ENCODE measurements at places on chromosomes 16 and 17. TPM values are rescaled to one million over a fixed set of nuclear protein-coding genes. Genes with fewer than 3 reads are reported as not detected.

Gene PIRT
- total RNA-seq, result not detected

DNA sequence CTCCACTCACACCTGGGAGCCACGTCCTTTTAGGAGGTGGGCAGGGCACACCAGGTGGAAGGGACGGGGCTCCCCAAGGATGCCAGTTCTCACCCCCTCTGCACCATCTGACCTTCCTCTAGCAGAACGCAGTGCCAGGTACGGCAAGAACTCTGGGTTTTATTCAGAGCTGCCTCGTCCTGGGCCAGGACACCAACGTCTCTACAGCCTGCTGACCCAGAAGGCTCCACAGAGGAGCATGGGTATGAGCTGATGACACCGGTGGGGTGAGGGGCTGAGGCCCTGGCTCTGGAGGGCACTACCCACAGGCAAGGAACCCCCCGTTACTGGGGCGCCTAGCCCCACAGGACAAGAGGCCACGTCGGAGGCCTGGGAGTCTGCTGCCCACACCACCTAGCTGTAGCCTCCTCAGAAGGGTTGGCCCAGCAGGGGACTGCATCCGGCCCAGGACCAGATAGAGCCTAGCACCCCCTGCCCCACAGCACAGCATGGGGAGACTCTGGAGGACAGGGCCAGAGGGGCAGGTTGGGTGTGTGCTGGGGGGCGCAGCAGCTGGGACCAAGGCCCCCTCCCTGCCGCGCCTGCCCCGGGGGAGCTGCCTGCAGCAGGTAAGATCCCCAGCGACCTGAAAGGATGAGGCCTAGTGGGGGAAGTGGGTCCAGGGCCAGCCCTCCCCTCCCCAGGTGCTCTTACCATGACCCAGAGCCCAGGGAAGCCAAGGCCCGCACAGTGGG lies 13.9 kb downstream of the BCAR1 start:
- DNase-seq, result peak; percentile 25
- H3K27ac ChIP-seq, result no peak overlapping the region
- no peak overlapping the region for H3K4me3 ChIP-seq
- no peaks in the 10 kb centered on the region for H3K4me1 ChIP-seq
- H3K27me3 ChIP-seq, result no peaks in the 10 kb centered on the region

DNA sequence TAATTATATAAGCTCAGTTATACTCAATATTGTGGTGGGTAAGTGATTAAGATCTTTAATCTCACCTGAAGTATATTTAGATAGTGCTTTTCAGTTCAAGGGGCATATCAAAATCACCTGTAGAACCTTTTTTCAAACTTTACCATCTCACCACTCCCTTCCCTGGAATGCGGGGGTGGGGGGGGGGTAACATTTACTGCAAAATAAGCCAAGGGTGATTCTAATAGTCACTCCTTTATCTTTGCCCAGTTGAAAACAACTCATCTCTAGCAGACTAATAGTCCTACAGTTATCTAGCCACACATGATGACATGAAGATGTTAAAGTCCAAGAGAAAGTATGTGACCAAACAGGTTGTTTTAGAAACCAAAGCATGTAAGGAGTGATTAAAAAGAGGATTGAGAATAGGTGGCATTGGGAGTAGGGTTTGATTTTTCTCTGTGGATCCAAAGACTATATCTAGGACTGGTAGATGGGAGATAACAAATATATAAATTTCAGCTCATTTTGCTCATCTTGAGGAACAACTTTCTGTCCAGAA lies 21.5 kb downstream of the LPCAT2 start:
- H3K4me3 ChIP-seq, result no peak overlapping the region
- no peak for DNase-seq
- H3K36me3 ChIP-seq, result no peaks in the 10 kb centered on the region
- no peaks in the 10 kb centered on the region for H3K4me1 ChIP-seq
- H3K27ac ChIP-seq, result no peak overlapping the region
- H3K27me3 ChIP-seq, result no peaks in the 10 kb centered on the region

Gene C17orf78
- total RNA-seq, result not detected

- no peak overlapping the region for H3K27ac ChIP-seq
- H3K36me3 ChIP-seq, result no peaks in the 10 kb centered on the region
- H3K27me3 ChIP-seq, result no peaks in the 10 kb centered on the region
- no peak for DNase-seq
Observed at GRCh38 chr17:38338053-38338452, 5.7 kb downstream of the GPR179 start.

Gene TEX19
- total RNA-seq, result 1.4 TPM

DNA sequence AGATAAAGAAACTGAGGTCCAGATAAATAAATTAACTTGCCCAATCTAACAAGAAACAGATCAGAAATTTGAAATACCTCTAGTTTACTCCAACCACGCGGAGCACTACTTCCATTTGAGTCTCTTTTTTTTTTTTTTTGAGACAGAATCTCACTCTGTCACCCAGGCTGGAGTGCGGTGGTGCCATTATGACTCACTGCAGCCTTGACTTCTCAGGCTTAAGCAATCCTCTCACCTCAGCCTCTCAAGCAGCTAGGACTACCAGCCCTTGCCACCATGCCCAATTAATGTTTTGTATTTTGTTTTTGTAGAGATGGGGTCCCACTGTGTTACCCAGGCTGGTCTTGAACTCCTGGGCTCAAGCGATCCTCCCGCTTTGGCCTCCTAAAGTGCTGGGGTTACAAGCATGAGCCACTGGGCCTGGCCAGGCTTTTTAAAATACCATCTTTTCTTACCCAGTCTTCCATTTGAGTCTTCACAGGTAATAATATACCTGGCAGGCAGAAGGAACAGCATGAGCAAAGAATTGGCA lies 3.3 kb upstream of the NACA2 start:
- H3K27ac ChIP-seq, result no peak overlapping the region
- H3K4me3 ChIP-seq, result no peak overlapping the region
- no peaks in the 10 kb centered on the region for H3K27me3 ChIP-seq
- H3K4me1 ChIP-seq, result no peaks in the 10 kb centered on the region

DNA sequence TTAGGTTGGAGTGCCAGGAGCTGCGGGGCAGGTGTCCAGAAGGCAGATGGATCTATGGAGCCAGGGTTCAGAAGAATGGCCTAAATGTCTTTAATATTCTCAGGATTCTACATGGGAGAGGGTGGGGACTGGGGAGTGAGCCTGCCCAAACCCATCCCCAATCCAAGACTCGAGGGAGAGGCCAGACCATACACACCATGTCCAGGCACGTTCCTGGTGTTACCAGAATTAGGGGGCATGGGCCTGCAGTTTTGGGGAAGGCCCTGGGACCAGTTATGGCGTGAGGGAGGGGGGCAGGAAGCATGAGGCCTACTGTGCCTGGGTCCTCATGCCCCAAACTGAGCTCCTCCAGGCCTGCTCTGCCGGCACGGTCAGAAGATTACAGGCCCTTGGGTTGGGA lies 1.9 kb downstream of the TAX1BP3 start:
- peaks cover 3% of the 10 kb centered on the region for H3K4me1 ChIP-seq
- no peaks in the 10 kb centered on the region for H3K27me3 ChIP-seq
- peak overlapping the region; percentile 98 for H3K4me3 ChIP-seq
- H3K27ac ChIP-seq, result no peak overlapping the region

- no peak overlapping the region for H3K27ac ChIP-seq
- H3K4me3 ChIP-seq, result no peak overlapping the region
- no peaks in the 10 kb centered on the region for H3K36me3 ChIP-seq
- no peaks in the 10 kb centered on the region for H3K4me1 ChIP-seq
Observed at GRCh38 chr16:28898942-28899341, 20.7 kb downstream of the ATP2A1 start.

DNA sequence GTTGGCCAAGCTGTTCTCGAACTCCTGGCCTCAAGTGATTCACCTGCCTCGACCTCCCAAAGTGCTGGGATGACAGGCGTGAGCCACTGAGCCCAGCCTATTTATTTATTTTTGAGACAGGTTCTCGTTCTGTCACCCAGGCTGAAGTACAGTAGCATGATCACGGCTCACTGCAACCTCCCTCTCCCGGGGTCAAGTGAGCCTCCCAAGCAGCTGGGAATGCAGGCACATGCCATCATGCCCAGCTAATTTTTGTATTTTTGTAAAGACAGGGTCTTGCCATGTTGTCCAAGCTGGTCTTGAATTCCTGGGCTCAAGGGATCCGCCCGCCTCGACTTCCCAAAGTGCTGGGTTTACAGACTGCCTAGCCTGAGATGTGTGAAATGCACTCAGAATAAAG lies 10.2 kb upstream of the SEC14L1 start:
- H3K27ac ChIP-seq, result no peak overlapping the region
- H3K27me3 ChIP-seq, result no peaks in the 10 kb centered on the region
- H3K4me1 ChIP-seq, result no peaks in the 10 kb centered on the region
- no peak for DNase-seq
- no peaks in the 10 kb centered on the region for H3K36me3 ChIP-seq

DNA sequence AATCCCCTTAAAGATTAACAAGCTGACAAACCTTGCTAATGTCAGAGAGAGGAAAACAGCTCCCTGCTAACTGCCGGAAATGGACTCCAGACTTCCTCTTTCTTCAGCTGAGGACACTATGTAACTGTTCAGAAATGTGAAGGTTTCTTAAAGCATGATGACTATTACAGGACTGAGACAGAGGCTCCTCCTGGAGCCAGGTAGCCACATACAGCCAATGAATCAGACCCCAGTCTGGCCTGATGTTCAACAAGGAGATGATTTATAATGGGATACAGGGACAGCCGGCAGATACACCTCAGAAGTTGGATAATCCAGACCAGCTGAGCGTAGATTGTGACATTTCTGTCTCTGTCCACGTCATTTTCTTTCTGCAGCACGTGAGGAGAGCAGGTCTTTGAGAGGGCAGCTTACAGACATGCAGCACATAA lies 216.2 kb downstream of the HS3ST3A1 start:
- no peak overlapping the region for H3K4me3 ChIP-seq
- H3K4me1 ChIP-seq, result no peaks in the 10 kb centered on the region

Gene CCL3
- not detected for total RNA-seq

- H3K27ac ChIP-seq, result no peak overlapping the region
- H3K27me3 ChIP-seq, result no peaks in the 10 kb centered on the region
- no peaks in the 10 kb centered on the region for H3K36me3 ChIP-seq
- no peak overlapping the region for H3K4me3 ChIP-seq
- H3K4me1 ChIP-seq, result peaks cover 14% of the 10 kb centered on the region
Observed at GRCh38 chr17:66764506-66764905, 70.4 kb upstream of the CACNG5 start.

Gene HAS3
- 98.4 TPM for total RNA-seq

DNA sequence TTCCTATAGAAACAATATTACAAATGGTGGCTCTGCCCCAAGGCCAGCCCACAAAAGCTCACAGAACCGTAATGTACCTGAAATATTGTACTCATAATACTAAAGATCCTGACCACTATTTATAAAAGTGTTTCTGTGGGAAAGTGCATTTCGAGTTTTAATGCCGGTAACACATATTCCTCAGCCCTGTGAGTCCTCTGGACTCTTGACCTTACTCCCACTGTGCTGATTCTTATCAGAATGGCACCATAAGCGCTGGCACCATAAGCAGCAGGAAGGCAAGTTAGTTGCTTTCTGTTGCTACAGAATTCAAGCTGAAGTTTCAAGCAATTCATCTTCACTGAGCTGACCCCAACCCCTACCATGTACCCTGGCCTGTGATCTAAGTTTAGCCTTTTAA lies 36.4 kb upstream of the MED13 start:
- no peak for DNase-seq
- H3K4me1 ChIP-seq, result no peaks in the 10 kb centered on the region
- H3K27me3 ChIP-seq, result 0 out of 2 replicates have a peak, but pooled peaks cover 2% of the 10 kb centered on the region
- no peak overlapping the region for H3K4me3 ChIP-seq

Gene SLC39A11
- total RNA-seq, result 15.2 TPM

Gene KRTAP1-1
- not detected for total RNA-seq

GRCh38 chr16:67632415-67633172 lies 12.3 kb upstream of the CARMIL2 start:
- H3K27ac ChIP-seq, result no peak overlapping the region
- peaks cover 61% of the 10 kb centered on the region for H3K36me3 ChIP-seq
- H3K27me3 ChIP-seq, result no peaks in the 10 kb centered on the region
- DNase-seq, result no peak
- no peak overlapping the region for H3K4me3 ChIP-seq

DNA sequence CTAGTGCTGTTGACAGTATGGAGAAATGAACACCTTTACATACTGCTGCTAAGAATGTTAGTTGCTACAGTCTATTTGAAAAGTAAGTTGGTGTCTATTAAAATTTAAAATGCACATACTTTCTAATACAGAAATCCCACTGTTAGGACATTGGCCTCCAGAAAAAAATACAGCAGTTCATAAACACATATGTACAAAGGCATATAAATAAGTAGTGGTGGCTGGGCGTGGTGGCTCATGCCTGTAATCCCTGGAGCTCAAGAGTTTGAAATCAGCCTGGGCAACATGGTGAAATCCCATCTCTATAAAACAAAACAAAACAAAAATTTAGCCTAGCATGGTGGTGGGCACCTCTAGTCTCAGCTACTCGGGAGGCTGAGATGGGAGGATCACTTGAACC lies 13.1 kb downstream of the DCAF7 start:
- H3K27ac ChIP-seq, result no peak overlapping the region
- no peak for DNase-seq
- no peaks in the 10 kb centered on the region for H3K27me3 ChIP-seq
- no peaks in the 10 kb centered on the region for H3K4me1 ChIP-seq
- H3K36me3 ChIP-seq, result no peaks in the 10 kb centered on the region

- no peak overlapping the region for H3K27ac ChIP-seq
- H3K36me3 ChIP-seq, result no peaks in the 10 kb centered on the region
- no peaks in the 10 kb centered on the region for H3K27me3 ChIP-seq
- H3K4me3 ChIP-seq, result no peak overlapping the region
- no peaks in the 10 kb centered on the region for H3K4me1 ChIP-seq
Observed at GRCh38 chr17:12659500-12659899, 6.2 kb upstream of the MYOCD start.

DNA sequence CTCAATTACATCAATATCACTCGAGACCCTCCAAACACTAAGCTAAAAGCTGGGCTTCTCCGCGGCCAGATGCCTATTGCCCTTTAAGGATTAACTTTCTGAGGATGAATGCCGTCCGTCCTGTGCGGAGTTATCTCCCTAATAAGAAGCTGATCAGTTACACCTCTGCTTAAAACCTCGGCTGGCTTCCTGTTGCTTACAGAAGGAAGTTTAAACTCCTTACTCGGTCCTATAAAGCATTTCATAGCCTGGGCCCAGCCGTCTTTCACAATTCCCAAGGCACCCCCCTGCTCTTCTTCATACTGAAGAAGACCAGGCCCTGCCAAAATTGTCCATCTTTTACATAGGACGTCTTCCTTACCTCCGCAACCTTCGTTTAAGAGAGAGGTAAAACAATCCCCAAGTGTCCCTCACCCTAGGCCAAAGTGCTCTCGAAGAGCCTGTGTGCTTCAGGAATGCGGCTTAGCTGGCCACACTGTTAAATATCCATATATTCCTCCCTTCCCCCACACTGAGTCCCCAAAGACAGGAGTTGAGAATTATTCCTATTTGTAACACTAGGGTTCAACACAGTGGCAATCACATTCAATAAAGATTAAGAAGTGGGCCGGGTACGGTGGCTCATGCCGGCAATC lies 112.6 kb upstream of the IRX5 start:
- H3K27me3 ChIP-seq, result no peaks in the 10 kb centered on the region
- peak; percentile 34 for DNase-seq
- H3K27ac ChIP-seq, result no peak overlapping the region
- H3K4me3 ChIP-seq, result no peak overlapping the region
- H3K36me3 ChIP-seq, result peaks cover 2% of the 10 kb centered on the region

Gene NFATC2IP
- 68.8 TPM for total RNA-seq

Gene SDK2
- total RNA-seq, result 7.9 TPM

Measured in H9 (cell line).